Stimulated activated CD8-positive, alpha-beta memory T cell treated with anti-CD3 and anti-CD28 coated beads, Interleukin-12 subunit alpha, Interleukin-12 subunit beta, amount 100 ng/mL, for 4 hours (primary cell): ENCODE measurements at places on chromosomes 2 and 18.

DNA sequence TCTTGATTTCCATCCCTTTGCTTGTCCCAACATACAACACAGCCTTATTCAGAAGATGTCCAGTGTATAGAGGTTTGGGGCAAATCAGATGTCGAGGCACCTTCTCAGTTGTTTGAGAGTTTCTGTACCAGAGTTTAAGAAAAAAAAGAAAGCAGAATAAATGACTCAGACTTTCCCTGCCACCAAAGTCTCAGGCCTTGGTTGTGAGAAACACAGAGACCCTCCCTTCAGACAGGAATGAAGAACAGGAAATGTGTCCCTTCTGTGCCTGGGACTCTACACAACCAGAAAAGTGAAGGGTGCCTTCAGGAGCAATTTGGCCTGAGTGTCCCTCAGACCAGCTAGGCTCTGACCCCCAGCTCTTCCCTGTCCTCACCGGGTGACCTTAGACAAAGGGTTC, 37.3 kb upstream of the REL start:
- DNase-seq, result no peak

DNA sequence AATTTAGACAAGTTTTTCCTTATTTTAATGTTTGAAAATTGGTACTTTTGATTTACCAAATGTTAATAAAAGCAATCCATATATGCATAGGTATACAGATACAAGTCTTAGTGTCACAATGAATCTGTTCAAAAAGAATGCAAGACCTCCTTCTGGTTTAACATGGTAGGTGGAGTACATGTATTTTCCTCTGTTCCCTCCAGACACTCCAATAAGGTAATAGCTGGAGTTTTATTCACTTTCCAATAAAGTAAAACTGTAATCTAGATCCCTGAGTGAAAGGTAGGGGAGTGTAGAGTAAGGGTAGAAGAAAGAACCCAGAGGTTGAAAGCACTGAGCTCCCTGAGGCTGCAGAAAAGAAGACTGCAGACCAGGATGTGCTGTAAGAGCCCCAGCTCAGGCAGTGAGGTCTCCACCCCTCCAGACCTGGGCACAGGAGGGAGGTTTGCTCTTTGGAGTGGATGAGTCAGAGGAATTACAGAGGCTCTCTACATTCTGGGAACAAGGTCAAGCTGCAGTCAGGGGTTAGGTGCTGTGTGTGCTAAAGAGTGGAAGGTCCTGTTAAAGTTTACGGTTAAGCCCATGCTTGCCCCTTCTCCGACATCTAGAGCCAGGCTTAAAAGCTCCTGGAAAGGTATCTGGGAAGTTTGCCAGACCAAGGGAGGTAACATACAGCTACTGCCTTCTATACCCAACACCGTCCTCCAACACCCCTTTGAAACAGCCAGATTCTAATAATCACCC, 27.6 kb upstream of the STAT1 start:
- no peak for DNase-seq

- no peak for DNase-seq
These were observed 194.8 kb upstream of the DOK6 start for GRCh38 chr18:69205925-69206324.

DNA sequence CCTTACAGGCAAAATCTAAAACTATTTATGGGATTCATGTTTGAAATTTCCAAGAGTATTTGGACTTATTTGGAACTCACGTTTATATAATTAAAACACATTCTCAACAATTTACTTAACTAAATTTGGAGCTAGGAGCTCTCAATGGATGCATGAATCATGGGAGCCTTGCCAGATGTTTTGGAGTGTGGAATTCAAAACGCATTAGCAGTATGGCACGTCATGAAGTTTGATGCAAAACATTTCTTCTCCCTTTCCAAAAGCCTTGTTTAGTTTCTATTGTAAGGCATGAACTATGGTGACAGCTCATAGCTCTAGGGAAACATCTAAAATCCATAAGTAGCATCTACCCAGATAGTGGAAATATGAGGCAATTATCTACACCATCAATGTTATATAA, 701.6 kb downstream of the SATB2 start:
- DNase-seq, result no peak

- no peak for DNase-seq
These were observed 26.4 kb downstream of the SLC66A2 start for GRCh38 chr18:79924814-79925731.

DNA sequence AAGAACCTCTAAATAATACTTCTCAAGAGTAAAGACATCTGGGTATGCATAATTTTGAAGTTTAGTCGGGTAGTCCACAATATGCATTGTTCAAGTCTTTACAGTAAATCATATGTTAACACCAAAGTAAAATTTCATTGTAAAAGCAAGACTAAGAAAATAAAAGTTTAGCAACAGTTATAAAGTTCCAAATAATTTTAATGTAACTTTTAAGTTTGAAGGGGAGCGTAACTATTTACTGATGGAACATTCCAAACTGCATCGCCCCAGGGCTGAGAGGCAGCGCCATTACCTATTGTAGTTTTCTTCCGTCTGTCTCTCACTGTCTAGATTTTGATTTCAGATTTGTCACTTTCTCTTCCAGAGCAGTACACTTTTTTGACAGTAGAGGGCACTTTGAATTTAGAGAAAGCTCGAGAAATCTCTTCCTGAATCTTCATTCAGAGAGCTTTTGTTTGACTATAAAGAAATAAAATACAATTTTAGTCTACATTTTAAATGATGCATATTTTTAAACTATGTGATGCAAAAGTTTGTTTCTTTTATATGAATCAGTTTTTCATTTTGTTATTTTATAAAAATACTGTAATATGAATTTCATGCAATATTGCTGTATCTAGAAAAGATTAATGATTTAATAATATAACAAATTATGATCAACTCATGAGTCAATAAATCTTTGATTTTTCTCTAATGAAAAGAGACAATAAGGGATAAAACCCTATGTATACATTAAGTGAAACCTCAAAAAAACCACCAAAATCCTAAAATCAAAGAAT, 389.8 kb downstream of the FIGN start:
- no peak for DNase-seq

GRCh38 chr2:31675485-31675901, 94.8 kb upstream of the SRD5A2 start:
- no peak for DNase-seq

GRCh38 chr2:191749181-191749540, 71.2 kb downstream of the NABP1 start:
- DNase-seq, result no peak

- DNase-seq, result no peak
These were observed 559.9 kb upstream of the MEX3C start for GRCh38 chr18:51757255-51757924.

DNA sequence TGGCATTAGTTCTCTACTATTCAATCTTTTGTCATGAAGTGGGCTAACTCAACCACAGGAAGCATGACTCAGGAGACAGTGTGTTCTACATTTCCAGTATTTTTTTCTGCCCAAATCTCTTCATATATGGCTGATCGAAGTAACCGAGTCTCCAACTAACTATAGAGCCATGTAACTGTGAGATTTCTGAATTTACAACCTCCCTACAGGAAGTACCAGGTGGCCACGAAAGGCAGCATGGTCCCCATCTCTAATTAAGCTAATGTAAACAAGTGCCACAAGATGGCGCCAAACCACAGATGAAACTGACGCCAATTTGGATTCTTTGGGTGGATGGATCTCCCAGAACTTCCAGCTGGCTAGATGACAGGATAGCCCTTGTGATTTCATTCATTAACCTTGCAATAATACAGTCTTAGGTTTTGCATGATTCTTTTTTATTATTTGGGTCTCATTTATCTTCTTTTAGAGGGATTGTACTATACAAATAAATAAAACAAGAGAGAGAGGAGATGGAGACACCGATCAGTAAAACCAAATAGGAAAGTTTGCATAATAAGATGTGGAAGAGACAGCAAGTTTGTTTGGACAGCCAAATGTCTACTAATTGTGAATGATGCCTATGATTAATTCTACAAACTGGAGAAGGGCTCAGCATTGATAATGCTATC, 18.3 kb upstream of the ARHGAP15 start:
- DNase-seq, result peak; percentile 11

DNA sequence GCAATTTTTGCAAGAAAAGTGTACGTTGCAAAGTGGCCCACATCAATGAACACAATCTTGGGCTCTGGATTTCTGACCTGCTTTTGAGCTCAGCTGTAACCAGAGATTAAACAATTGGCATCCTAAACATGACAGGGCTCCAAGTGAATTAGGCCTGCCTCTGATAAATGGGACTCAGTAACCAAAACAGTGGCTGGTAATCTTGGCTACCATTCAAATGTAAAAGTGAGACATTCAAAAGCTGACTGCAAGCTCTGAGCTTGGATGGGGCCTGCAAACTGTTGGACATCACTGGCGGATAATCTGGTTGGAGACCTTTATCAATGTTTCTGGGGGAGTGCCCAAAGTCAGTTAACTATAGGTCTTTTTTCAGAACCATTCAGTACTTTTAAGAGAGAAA, 160.7 kb downstream of the RAB3GAP1 start:
- DNase-seq, result no peak

GRCh38 chr2:160406591-160407392, 86.8 kb downstream of the RBMS1 start:
- DNase-seq, result peak; percentile 51

- no peak for DNase-seq
These were observed 1036.5 kb upstream of the FANCL start for GRCh38 chr2:59277671-59278070.

- DNase-seq, result no peak
These were observed 207.2 kb downstream of the SLC8A1 start for GRCh38 chr2:40244675-40245074.

DNA sequence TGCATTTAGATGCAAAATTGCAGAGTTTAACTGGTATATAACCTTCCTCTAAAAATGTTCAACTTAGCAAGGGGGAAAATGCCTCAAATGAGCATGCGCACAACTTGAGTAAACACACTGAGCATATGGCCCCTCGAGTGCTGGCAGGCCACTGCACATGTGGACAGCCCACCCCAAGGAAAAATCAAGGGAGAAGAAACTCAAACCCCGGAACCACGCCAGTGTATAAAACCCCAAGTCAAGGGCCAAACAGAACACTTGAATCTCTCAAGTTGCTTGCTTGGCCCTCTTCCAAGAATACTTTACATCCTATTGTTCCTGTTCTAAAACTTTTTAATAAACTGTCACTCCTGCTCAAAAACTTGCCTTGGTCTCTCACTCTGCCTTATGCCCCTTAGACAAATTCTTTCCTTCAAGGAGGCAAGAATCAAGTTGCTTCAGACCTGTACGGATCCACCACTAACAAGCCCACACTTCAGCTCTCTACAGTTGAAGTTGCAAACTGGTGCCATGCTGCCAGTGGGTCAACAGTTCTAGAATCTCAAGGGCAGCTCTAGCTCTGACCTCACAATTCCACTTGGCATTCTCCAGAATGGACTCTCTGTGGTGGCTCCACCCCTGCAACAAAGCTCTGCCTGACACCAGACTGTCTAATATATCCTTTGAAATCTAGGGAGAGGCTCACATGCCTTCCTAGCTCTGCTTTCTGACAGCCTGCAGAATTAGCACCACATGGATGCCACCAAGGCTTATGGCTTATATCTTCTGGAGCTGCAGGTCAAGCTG, 38.9 kb downstream of the HIBCH start:
- DNase-seq, result no peak

GRCh38 chr2:56127463-56128152, 56.2 kb upstream of the CCDC85A start:
- no peak for DNase-seq

- no peak for DNase-seq
These were observed 326.4 kb downstream of the SMAD2 start for GRCh38 chr18:47604021-47604420.
